ENCODE measurements at places on chromosomes 16 and 17. TPM values are rescaled to one million over a fixed set of nuclear protein-coding genes. Genes with fewer than 3 reads are reported as not detected.

GRCh38 chr17:38415250-38416194 is 12.7 kb upstream of the ARHGAP23 start:
- no peak for DNase-seq
- no peak overlapping the region for H3K27ac ChIP-seq
- H3K4me3 ChIP-seq, result no peak overlapping the region
- H3K36me3 ChIP-seq, result no peaks in the 10 kb centered on the region
- peaks cover 20% of the 10 kb centered on the region for H3K4me1 ChIP-seq
- peaks cover 36% of the 10 kb centered on the region for H3K27me3 ChIP-seq

DNA sequence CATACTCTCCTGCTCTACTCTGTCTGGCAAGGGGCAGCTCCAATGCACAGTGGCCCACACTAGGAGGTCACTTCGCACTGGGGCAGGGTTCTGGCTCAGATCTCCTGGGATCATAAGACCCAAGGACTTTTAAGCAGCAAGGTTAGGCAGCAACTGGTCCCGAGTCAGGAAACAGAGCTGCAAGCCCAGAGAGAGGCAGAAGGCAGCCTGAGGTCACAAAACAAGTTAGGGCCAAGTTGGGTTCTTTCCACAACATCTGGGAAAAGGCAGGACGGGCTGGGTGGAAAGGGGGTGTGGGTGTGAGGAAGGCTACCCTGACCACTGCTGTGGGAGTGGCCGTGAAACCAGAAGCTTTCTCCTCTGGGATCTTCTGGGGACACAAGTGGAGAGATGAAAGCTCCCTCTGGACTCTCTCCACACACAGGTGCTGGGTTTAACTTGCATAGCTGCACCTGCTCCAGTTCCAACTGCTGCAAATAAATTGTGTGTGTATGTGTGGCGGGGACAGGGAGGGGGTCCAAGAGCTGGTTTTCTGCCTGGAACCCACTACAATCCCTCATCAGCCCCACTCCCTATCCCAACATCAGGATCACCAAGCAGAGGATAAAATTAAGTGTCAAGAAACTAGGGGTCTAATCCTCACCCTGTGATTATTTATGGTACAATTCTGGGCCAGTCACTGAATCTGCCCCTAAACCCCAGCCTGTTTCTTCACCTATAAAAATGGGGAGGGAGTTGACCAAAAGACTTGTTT is 8.0 kb upstream of the TSPOAP1 start:
- peaks cover 2% of the 10 kb centered on the region for H3K4me1 ChIP-seq
- peak overlapping the region; percentile 48 for H3K27ac ChIP-seq
- H3K36me3 ChIP-seq, result no peaks in the 10 kb centered on the region
- no peak overlapping the region for H3K4me3 ChIP-seq

GRCh38 chr17:47712330-47713023 is 18.5 kb downstream of the TBKBP1 start:
- H3K27ac ChIP-seq, result no peak overlapping the region
- peaks cover 33% of the 10 kb centered on the region for H3K36me3 ChIP-seq
- no peak for DNase-seq
- H3K4me3 ChIP-seq, result no peak overlapping the region

- H3K4me3 ChIP-seq, result no peak overlapping the region
- H3K27me3 ChIP-seq, result no peaks in the 10 kb centered on the region
- no peaks in the 10 kb centered on the region for H3K36me3 ChIP-seq
- H3K4me1 ChIP-seq, result peaks cover 83% of the 10 kb centered on the region
Observed at GRCh38 chr17:57899391-57899790, 49.5 kb upstream of the MRPS23 start.

GRCh38 chr17:38751144-38751807 is 1.3 kb upstream of the PSMB3 start:
- no peak for DNase-seq
- H3K36me3 ChIP-seq, result peaks cover 6% of the 10 kb centered on the region
- H3K27me3 ChIP-seq, result no peaks in the 10 kb centered on the region
- peak overlapping the region; percentile 99 for H3K4me3 ChIP-seq
- peak overlapping the region; percentile 97 for H3K27ac ChIP-seq

DNA sequence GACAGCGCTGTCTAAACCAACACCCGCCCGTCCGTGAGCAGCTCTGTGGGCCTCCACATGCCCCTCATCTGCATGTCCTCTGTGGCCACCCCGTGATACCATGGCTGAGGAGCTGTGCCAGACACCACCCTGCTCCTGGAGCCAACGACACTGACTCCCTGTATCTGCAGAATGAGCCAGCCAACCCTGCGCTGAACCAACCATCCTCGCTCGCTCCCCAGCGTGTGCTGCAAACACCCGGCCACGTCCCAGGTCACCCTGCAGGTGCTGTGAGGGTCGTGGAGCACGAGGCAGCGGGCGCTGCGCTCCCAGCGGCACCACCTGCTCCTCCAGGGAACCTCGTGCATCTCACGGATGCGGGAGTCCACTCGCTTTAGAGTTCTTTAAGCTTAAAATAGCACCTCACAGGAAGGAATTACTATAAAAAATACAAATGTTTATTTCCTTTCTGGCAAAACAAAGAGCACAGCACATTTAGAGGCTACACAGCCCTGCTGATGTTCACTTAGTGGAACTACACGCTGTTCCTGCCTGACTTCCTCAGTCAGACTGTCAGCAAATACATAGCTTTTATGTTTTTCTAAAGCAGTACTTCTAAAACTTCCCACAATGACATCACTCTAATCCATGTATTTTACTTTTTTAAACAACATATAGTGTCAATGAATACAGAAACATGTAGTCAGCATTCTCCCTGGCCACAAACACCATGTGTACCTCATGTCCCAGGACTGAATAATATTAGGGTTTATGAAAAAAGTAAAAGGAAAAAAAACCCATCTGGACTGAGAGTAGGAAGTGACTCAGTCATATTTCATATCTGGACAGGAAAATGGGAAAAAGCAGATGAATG is 43.5 kb downstream of the MAP1LC3B start:
- no peaks in the 10 kb centered on the region for H3K27me3 ChIP-seq
- peak overlapping the region; percentile 71 for H3K27ac ChIP-seq
- DNase-seq, result no peak
- peaks cover 8% of the 10 kb centered on the region for H3K36me3 ChIP-seq

DNA sequence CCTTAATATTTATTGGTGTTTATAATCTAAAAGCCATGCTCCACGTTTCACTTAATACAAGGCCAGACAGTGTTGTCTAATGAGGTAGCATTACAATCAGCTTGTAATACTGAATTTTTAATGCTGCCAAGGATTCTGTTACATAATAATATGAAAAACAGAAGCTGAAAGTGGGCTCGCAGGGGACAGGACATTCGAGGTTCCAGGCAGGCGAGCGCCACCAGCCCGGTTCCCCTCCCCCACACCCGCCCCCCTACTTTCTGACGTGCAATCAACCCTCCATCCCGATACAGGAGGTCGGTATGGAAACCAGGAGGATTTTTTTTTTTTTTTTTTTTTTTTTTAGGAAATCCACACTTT is 6.2 kb upstream of the ZFHX3 start:
- H3K27me3 ChIP-seq, result no peaks in the 10 kb centered on the region
- no peak for DNase-seq
- peaks cover 7% of the 10 kb centered on the region for H3K4me1 ChIP-seq
- H3K36me3 ChIP-seq, result no peaks in the 10 kb centered on the region

GRCh38 chr16:10918294-10919002 is 23.8 kb downstream of the DEXI start:
- H3K4me1 ChIP-seq, result peaks cover 54% of the 10 kb centered on the region
- H3K27me3 ChIP-seq, result no peaks in the 10 kb centered on the region
- peaks cover 97% of the 10 kb centered on the region for H3K36me3 ChIP-seq
- peak; percentile 86 for DNase-seq

DNA sequence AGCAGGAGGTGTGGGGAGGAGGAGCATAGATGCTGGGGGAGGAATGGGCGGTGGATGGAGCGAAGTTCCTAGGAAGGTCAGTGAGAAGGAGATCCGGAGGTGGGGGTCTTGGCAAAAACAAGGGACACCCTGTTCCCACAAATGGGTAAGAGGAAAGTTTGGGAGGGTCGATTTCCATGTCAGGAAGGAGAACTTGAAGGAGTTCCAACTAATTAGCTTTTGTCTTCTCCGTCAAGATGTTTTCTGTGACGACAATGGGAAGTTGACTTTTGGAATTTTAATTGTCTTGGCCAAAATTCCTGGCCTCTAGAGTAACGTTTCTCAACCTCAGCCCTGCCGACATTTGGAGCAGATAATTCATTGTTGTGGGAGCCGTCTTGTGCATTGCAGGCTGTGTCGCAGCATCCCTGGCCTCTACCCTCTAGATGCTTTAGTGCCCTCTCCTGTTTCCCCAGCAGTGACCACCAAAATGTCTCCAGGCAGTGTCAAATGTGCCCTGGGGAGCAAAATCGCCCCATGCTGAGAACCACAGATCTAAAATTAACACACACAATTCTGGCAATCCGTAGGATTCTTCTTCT is 97.1 kb downstream of the PITPNC1 start:
- peak; percentile 67 for DNase-seq
- no peaks in the 10 kb centered on the region for H3K36me3 ChIP-seq
- H3K4me3 ChIP-seq, result no peak overlapping the region

DNA sequence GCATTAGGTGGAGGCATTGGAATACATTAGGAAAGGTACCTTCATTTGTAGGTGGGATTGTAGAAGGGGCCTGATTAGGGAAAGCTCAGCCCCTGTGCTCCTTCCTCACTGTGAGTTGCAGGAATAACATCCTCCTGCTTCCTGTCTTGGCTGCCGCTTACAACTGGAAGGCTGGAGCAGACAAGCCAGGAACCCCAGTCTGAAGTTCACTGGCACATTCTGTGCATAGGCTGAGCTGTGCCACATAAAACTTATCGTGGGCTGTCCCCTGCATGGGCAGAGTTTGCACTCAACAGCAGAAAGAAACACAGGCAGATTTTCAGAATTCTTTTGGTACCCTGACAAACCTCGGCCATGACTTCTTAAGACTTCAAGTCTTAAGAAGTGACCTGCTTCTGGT is 200.1 kb downstream of the SALL1 start:
- H3K4me1 ChIP-seq, result no peaks in the 10 kb centered on the region
- H3K27ac ChIP-seq, result no peak overlapping the region
- no peaks in the 10 kb centered on the region for H3K36me3 ChIP-seq

DNA sequence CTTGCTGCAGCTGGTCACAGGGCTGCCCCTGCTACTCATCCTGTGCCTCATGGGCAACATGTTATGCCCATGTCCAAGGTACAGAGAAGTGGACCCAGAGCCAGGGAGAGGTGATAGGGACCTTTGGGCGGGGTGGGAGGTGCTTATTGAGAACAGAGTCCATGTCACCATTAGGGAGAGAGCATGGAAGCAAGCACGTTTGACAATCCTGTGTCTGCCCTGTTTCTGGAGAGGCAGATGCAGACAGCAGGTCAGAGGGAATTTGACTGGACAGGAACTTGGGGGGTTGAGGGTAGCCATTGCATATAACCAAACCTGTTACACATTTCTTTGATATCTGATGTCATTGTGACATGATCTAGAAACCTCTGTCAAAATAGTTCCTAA is 14.3 kb upstream of the ARL4D start:
- H3K36me3 ChIP-seq, result no peaks in the 10 kb centered on the region
- H3K4me3 ChIP-seq, result no peak overlapping the region
- H3K27me3 ChIP-seq, result no peaks in the 10 kb centered on the region
- no peak overlapping the region for H3K27ac ChIP-seq
- no peak for DNase-seq

The TMEM204 gene
- total RNA-seq, result 14.7 TPM
